ENCODE measurements at places on chromosomes 7 and 10.
A peak's percentile ranks its signal among the peaks of the same experiment; 100 is the strongest.

DNA sequence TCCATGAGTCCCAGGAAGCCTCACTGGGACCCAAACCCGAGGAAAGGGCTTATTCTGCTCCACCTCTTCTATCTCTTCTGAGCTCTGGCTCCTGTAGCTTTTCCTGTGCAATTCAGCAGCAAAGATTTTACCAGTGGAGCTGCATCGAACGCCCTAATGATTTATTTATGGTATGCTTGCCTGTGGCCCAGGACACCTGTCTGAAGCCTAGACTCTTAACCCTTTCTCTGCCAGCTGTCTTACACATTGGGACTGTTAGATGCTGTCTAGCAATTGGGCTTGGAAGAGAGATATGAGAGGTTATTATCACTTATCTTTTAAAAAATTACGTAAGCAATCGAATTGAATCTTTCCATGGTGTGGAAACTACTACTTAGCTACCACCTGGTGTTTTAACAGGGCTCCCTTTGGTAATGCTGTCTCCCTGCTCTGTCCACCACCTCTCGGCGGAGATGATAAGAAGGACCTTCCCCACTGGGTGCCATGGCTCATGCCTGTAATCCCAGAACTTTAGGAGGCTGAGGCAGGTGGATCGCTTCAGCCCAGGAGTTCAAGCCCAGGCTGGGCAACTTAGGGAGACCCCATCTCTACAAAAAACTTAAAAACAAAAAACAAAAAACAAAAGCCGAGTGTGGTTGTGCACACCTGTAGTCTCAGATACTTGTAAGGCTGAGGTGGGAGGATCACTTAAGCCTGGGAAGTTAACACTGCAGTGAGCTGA, 8.8 kb downstream of the ACSL5 start:
- no peak for DNase-seq

- DNase-seq, result no peak
These were observed 9.0 kb downstream of the PRKAG2 start for GRCh38 chr7:151867912-151868311.

- DNase-seq, result peak; percentile 29
These were observed 16.5 kb upstream of the CHN2 start for GRCh38 chr7:29177963-29178600.

- no peak for DNase-seq
These were observed 46.1 kb downstream of the COL28A1 start for GRCh38 chr7:7489546-7489945.

GRCh38 chr10:70106958-70107791, 25.4 kb downstream of the AIFM2 start:
- no peak for DNase-seq

DNA sequence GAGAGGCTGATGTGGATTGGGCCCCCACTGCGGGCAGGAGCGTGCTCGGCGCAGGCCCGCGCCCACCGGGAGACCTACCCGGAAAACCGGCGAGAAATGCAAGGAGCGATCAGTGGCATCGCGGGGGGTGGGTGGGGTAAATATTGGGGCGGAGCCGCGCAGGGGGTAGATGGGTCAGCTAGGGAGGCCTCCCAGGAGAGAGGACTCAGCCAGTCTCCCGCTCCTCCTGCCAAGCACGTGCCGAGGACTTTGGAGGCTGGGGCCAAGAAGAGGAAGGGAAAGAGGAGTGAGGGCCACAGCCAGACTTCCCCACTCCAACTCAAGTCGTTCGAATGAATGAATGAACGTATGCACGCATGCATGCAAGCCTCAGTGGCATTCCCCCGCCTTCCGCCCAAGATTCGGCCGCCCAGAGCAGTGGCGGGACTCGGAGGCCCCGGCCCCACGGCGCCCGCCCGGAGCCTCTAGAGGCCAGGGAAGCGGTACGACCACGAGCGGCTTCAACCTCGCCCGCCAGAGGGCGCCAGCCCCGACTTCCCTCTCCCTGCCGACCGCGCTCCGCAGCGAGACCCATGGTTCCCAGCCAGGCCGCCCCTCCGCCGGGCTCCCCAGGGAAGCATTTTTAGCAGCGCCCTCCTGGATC, 3.6 kb downstream of the NPM3 start:
- DNase-seq, result peak; percentile 48

GRCh38 chr7:121337398-121337797, 8.6 kb downstream of the WNT16 start:
- no peak for DNase-seq

- no peak for DNase-seq
These were observed 35.9 kb downstream of the FZD1 start for GRCh38 chr7:91299952-91300775.

- no peak for DNase-seq
These were observed 252.6 kb downstream of the CELF2 start for GRCh38 chr10:11270135-11270857.

GRCh38 chr7:131336956-131337355, 9.3 kb downstream of the MKLN1 start:
- DNase-seq, result peak; percentile 35

DNA sequence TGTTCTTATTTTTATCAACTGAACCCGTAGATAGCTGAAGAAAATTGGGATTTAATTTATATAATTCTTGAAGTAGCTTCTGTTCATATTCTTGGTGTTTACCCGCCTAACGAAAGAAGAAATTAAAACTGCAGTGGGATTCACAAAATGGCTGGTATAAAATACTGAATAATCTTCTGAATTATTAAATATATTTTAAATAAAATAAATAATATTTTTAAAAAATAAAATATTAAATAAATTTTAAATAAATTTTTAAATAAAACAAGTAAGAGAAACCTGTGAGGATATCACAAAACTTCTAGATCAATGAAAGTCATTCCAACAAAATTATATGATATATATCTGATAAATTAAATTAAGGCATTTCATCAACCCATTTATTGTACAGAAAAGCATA, 99.4 kb downstream of the CNOT4 start:
- no peak for DNase-seq

DNA sequence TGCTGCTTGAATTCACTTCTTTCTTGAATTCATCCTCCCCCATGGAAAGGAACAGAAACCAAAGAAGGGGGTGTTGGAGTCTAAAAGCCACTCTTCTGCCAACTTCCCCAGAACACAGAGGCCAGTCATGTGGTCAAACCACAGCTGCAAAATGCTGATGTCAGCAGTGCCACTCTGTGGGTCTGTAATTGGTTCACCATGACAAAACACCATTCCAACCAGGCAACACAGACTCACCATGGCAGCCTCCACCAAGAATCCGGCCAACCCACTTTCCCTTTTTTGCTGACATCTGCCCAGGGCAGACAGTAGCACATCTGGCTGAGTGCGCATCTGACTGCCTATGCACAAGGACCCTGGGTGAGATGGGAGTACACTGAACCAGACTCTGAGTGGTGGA, 16.8 kb downstream of the OSBPL3 start:
- peak; percentile 28 for DNase-seq

DNA sequence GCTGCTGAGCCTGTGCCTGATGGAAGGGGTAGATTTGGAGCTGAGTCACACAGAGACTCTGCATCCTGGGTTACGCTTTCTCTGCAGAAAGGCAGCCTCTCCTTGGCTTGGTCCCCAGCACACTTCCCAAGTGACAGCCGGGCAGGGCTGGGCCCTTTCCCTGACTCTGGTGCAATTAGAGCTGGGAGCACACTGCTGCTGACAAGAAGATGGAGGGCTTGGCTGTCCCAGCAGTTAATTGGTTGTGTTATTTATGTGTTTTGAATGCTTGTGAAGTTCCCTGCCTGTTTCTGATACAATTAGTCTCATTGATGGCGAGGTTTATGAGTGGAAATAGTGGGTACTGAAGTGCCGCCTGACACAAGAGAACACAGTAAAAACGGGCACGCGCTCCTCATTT, 123.6 kb downstream of the TCERG1L start:
- DNase-seq, result no peak

GRCh38 chr7:92155108-92155739, 20.9 kb upstream of the CYP51A1 start:
- no peak for DNase-seq

DNA sequence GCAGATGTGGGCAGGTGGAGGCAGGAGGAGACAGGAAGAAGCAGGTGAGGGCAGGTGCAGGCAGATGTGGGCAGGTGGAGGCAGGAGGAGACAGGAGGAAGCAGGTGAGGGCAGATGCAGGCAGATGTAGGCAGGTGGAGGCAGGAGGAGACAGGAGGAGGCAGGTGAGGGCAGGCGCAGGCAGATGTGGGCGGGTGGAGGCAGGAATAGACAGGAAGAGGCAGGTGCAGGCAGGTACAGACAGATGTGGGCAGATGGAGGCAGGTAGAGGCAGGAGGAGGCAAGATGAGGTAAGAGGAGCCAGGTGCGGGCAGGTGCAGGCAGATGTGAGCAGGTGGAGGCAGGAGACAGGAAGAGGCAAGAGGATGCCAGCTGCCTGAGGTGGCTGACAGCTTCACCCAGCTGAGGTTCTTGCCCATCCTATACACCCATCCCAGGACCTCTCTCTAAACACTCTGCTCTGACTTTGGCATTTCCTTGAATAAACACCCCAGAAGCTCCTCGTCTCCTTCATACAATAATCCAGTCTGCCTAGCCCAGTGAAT, 33.0 kb downstream of the PTPRE start:
- DNase-seq, result no peak

DNA sequence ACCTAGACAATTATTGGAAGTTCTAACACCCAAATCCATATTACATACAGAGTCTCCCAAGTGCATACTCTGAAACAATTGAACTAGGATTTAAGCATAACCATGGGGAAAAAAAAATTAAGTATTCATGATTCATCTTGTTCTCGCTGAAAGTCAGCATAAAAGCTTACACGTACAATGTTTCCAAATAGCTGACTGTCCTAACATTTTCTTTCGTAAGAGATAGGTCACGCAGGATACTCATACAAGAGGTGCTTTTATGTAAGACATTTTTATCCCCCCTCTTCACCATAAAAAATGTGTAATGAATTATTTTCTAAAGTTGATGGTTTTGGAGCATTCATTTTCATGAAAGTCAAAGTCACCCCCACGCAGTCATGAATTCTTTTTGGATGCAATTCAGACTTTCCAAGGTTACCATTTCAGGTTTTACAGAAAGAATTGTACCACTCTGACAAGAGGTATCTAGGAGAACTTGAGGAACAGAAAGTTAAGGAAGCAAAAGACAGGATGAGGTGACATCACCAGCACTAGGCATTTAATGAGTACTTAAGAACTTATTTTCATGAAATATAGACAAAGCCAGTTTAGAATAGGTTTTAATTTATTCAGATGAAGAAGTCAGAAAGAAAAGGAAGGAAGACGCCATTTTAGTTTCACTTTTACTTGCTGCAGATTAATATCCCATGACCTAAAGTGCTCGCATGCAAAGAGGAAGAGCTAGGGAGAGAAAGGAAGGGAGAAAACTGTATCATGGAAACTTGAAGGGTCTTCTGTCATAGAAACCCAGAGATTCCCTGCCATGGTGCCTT, 55.8 kb downstream of the TMEM26 start:
- peak; percentile 7 for DNase-seq

- no peak for DNase-seq
These were observed 95.6 kb downstream of the GRB10 start for GRCh38 chr7:50687096-50687495.

DNA sequence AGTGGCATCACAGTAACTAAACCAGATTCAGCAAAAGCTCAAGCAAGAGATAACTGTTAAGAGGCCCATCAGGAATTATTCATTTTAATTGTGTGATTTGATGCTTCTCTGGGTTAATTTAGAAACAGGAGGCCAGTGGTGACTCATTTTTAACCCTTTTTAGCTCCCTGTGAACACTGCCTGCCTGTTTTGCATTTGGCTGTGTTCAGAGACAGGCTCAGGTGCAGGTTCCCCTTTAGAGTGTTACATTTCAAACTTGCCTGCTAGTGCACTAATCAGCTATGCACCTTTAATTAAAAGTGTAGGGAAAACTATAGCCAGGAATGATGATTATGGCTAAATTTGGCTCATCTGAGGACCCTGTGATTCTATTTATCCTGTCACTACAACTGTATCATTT, 6.5 kb downstream of the STAMBPL1 start:
- DNase-seq, result no peak

GRCh38 chr10:80709866-80710265, 172.2 kb downstream of the SH2D4B start:
- no peak for DNase-seq

DNA sequence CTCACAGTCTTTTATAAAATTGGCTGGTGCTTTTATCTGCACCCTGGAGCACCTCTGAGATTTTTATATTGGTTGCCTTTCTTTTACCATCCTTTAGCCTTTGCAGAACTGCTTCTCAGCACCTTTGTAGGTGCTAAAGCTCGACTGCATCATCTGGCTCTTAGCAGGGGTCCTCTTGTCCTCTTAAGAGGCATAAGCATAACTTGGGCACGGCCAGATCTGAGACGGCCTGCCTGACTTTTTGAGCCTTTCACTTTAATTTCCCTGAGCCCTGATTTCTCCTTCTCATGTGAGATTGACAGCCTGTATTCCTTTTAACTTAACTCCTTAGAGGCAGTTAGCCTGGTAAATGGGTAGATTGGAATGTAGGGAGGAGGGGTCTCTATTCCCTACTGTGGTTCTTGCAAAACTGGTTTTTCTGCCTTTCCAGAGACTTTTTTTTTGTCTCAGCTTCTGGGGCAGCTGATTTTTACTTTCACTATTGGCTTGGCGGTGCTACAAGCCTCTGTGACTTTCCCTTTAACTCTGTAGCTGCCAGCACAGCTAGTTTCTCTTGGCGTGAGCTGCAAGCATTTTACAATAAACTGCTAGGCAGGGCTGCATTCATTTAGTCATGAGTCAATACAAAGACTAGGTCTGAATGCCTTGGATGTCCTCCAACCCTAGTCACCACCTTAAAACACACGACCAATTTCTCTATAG, 24.0 kb downstream of the ZPBP start:
- DNase-seq, result no peak

DNA sequence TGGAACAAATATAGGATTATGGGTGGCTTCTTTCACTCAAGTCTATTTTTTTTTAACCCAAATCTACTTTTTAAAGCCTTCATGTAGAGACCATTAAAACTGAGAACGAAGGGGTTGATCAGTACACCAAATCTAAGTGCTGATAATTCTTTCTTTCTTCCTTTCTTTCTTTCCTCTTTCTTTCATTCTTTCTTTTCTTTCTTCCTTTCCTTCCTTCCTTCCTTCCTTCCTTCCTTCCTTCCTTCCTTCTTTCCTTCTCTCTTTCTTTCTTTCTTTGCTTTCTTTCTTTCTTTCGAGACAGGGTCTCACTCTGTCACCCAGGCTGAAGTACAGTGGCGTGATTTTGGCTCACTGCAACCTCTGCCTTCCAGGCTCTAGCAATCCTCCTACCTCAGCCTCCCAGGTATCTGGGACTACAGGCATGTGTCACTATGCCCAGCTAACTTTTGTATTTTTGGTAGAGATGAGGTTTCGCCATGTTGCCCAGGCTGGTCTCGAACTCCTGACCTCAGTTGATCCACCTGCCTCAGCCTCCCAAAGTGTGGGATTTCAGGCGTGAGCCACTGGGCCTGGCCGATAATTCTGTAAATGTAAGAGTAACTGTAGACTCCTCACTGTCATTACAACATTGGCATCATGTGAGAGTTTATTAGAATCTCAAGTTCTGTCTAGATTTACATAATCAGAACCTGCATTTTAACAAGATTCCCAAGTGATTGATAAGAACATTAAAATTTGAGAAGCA, 236.4 kb downstream of the TFEC start:
- no peak for DNase-seq

DNA sequence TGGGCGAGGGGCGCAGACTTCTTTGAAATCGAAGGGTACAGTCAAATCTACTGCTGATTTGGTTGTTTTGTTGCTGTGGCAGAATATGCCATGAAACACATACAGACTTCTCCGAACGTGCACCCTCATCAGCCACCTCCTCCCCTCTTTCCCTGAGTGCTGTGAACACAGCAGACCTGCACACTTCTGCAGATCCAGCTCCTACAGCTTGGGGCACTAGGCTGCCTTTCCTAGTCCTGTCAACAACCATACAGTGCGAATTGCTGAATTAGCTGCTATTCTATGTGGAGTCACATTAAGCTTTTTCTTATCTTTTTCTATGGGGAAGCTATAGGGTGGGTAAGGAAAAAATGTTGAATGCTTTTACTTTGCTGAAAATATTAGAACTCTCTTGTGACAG, 57.5 kb downstream of the COL17A1 start:
- no peak for DNase-seq
